Adipocyte (in vitro differentiated cells): ENCODE measurements at places on chromosomes 7 and 10.

- DNase-seq: no peak
These were observed 46.8 kb downstream of the KCNH2 start for GRCh38 chr7:150931199-150931869.

DNA sequence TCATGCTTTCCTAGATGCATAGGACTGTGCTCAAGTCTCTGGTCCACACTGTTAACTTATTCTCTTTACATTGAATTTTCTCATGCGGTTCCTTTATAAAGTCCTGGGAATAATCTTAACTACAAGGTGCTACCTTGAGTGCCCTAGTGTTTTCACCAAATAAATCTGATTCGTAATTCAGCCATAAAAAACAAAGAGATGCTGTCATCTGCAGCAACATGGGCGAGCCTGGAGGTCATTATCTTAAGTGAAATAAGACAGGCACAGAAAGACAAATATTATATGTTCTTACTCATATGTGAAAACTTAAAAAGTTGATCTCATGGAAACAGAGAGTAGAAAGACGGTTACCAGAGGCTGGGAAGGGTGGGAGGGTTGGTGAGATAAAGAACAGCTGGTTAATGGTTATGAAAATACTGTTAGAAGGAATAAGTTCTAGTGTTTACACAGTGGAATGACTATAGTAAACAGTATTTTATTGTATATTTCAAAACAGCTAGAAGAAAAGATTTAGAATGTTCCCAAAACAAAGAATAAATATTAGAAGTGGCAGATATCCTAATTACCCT lies 38.3 kb downstream of the NT5C3A start:
- DNase-seq: no peak

GRCh38 chr7:157614457-157615020 lies 277.7 kb downstream of the DNAJB6 start:
- no peak for DNase-seq

DNA sequence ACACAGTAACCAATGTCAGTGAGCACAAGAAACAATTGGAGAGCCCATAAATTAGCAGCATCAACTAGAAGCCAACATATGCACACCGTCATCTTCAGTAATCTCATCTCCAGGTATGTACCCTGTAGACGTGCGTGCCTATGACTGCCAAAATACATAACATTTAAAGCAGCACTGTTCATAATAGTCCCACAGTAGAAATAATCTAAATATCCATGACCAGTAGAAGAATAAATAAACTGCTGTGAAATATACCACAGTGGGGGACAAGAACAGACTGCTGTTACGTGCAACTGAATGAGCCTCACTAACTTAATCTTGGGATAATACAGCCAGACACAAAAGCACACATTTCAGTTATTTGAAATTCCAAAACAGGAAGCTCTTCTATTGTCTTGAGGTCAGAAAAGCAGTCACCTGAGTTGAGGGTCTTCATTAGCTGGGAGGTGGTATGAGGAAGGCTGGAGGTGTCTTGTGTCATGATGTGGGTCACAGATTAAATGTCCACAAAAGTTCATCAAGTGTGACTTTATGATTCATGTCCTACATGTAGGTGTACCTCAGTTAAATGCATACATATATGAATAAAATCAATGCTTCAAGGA lies 454.2 kb upstream of the AKR1E2 start:
- no peak for DNase-seq

- DNase-seq: peak; percentile 37
These were observed 25.8 kb upstream of the ZRANB1 start for GRCh38 chr10:124916098-124916584.

DNA sequence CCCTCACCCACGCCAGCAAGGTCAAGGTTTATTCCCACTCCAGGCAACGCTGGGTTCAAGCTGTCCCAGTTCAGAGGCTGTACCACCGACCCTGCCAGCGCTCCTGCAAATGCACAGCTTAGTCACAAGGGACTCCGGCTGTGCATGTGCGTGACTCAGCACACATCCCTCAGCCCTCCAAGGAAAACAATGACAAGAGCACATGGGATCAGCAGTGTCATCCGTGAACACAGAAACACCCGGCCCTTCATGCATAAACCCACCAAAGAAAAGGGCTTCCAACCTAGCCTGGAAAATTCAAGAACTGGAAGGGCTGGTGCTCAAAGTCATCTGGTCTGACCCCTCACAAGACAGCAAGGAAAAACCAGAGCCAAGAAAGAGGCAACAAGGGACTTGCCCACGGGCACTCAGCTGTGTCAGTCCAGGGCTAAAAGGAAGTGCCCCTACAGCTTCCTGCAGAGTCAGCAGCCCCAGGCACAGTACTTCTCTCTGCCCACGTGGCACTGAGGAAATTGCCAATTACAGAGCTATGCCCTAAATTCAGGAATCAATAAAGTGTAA lies 106.1 kb downstream of the KCNMA1 start:
- peak; percentile 83 for DNase-seq

GRCh38 chr7:36266683-36267082 lies 113.6 kb downstream of the EEPD1 start:
- DNase-seq: no peak

- DNase-seq: no peak
These were observed 267.1 kb downstream of the ELMO1 start for GRCh38 chr7:37181550-37181932.

DNA sequence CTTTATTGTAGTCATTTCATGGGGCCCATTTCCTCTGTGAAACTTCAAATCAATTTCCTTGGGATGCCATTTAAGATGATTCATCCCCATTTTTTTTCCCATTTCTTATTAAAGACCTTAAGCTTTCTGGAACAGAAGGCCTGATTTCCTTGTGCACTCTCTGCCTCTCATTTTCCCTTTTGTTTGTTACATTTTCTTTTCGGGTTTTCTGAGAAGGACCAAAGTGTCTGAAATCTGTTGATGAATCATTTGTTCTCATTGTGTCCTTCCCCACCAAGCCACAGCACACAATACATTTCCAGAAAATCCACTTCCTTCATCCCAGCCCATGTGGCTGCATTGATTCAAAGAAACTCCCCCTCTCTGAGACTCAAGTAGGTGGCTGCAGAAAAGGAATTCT lies 372.4 kb downstream of the SFMBT2 start:
- no peak for DNase-seq

DNA sequence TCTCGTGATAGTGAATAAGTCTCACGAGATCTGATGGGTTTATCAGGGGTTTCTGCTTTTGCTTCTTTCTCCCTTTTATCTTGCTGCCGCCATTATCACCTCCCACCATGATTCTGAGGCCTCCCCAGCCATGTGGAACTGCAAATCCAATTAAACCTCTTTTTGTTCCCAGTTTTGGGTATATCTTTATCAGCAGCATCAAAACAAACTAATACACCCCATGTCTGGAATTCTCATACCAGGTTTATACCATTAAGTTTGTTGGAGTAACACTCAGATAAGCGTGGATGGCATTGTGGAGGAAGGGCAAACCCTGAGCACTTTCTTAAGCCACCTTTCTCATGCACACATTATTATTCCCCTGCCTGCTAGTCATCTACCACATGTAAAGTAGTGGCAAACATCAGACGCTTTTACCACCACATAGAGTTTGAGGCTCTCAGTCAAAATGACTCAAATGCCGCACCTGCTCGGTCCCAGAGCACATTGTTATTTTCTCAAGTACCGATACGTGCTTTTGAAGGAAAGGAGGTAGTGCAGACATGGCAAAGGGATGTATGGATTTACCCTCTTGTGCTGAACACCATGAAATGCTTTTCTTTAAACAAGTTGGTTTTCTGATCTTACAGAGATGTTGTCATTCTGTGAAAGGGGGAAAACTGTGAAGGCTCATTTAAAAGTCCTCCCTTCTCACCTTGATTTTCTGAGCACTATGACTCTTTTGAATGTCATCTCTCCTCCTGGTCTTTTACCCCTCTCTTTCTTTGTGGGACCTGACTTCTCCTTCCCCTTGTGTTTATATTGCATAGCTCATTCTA lies 429.7 kb downstream of the EXOC4 start:
- DNase-seq: no peak

DNA sequence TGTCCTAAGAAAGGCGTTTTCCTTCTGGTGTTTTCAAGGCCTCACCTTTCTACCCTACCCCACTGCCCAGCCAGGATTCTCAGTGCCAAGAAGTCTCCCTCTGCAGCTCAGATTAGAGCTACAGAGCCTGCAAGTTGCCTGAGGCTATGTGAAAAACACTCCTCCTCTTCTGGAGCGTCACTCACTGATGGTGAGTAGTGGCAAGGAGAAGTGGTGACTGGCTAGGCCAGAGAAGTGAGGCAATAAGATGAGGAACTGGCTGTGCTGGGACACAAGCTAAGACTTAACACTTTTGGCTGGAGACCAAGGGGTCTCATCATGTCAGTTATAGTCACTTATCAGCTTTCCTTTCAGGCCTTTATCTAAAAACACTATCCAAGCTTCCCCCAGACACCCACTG lies 86.7 kb upstream of the PRKAR2B start:
- peak; percentile 24 for DNase-seq

DNA sequence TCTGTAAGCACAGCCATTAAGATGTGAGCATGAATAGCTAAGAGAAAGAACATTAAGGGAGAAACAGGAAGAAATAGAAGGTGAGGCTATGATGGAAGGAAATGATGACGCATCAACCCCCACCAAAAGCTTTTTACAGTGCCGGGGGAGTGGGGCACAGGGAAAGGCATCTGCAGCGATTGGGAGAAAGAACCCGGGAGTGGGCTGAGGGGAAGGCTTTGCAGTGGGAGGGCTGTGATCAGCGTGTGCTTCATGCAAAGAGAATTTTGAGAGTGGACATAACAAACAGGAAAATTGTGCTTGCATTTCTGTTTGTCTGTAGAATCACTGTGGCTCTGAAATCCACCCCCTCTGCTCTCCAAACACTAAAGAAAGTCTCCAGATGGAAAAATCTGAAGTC lies 250.8 kb downstream of the KCNMA1 start:
- DNase-seq: peak; percentile 75

GRCh38 chr7:149871576-149871975 lies 2.2 kb upstream of the ATP6V0E2 start:
- no peak for DNase-seq

GRCh38 chr7:3187444-3188040 lies 113.5 kb upstream of the SDK1 start:
- no peak for DNase-seq

DNA sequence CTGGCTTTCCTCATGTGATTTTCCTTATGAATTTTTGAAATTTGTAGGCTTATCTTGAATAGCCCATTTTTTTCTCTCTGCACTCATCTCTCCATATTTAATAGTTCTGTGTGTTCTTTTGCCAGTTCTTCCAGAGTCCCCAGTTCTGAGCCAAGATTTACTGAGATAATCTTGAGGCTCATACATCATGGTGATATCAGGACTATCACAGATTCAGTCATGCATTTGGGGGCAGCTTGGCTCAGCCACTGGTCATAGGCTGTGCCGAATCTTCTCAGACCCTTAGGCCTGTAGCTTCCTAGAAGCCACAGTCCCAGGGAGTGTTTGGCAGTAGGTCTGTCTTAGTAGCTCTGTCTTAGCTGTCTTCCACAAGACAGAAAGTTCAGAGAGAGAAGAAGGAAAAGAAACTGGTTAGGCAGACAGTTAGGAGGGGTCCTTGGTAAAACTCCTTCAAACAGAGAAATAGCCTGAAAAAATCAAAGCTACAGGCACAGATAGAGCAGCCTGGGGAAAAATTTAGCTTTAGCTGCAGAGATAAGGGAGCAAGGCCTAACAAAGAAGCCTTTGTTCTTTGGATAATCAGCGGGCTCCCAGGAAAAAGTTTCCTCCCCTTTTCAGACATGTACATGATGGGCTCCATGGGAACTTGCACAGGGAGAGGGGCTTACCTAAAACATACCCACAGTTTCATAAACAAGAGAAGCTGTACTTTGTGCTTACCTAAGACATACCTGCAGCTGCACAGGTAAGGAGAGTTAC lies 29.1 kb downstream of the FAS start:
- no peak for DNase-seq

DNA sequence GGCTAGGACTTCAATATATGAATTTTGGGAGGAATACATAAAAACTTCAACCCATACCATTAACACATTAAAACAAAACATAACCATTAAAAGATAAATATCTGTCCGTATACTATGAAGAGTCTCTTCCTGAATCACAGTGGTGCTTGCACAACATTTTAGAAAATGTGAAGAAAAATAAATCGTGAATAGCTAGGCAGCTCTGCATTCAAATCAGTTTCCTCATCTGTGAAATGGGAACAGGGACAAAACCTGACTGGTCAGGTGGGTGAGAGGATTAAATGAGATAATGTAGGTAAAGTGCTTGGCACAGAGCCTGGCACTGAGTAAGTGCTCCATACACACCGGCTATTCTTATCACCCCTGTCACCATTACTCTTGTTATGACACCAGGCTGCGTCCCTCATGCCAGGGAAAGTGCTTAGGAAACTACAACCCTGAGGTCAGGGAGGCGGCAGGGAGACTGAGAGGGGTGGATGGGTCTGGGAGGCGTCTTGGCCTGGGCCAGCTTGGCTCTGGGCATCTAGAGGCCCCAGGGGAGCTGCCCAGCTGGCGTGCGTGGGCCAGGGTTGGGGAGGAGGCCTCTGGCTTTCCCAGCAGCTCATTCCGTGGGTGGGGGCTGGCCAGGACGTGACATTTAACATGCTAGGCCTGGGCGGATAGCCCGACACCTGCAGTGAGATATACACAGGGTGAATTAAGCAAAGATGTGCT lies 78.3 kb downstream of the SH3PXD2A start:
- no peak for DNase-seq

DNA sequence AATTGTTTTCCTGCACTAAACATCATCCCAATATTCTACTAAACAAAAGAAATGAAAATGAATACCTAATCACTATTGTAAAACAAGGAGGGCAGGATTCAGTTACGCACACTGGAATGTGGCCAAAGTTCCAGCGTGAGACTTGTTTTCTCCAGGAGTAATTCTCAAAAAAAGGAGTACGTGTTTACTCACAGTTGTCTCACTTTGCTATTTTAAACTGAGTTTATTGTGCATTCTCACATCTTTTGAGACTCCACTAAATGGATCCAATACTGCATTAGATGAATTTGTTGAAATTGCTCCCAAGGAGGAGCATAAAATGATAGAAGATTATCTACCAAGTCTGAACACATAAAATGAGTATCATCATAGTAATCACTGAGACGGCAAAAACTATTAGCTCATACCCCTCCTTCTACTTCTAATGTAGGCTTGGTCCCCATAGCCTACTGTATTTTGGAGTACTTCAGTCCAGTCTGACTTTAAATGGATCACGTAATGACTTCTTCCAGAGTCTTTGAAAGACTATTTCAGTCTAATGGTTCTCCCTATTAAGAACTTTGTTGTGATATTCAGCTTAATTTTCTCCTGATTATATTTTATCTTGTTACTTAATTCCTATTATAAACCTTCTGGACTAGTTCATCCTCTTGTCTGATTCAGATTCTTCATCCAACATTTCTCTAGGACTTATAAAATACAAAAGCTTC lies 3.8 kb downstream of the GRM3 start:
- no peak for DNase-seq
